ENCODE measurements at places on chromosomes 6 and 20. TPM values are rescaled to one million over a fixed set of nuclear protein-coding genes. Genes with fewer than 3 reads are reported as not detected.

DNA sequence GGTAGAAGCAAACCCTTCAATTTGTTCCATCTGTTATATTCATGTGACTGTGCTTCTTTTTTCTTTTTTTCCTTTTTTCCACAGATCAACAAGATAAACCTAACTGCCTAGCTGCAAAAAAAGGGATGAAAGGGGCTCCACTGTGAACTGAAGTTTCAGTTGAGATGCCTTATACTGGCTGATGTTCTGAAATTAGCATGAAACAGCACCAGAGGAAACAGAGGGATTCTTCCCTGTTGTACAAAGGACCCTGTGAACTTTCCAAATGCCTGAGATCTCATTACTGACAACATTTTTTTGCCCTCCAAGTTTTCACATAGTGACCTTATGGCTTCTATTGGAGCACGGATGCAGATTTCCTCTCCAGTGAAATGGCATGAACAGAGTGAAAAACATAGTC lies 302.7 kb upstream of the TFAP2D start:
- no peak for DNase-seq

DNA sequence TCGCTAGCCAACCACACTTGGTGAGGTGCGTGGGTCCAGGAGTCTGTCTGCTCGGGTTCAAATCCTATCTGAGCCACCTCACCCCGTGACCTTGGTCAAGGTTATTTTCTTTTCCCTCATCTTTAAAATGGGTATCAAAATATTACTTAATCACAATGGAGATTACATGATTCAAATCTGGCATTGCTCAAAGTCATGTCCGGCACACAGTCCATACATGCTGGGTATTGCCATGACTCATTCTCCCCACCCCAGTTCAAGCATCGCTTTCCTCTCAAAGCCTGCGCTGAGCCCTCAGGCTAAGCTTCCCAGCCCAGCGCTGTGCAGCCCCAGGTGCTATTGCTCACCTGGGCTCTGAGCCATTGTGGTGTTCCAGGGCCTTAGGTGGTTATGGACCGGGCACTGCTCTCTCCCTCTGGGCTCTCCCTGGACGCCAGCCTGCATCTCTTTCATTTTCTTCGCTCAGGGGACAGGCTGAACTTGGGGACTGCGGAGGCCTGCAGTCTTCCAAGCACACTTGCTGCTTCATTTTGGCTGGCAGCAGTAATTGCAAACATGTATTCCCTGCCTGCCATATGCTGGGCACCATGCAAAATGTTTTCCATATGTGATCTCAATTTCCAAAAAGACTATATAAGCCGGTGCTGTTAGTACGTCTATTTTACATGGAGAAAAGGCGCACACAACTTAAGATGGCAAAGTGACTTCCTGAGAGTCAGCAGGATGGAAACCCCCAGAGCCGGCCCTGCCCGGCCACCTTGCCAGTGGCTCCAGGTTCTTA lies 27.3 kb downstream of the WRNIP1 start:
- DNase-seq, result no peak

DNA sequence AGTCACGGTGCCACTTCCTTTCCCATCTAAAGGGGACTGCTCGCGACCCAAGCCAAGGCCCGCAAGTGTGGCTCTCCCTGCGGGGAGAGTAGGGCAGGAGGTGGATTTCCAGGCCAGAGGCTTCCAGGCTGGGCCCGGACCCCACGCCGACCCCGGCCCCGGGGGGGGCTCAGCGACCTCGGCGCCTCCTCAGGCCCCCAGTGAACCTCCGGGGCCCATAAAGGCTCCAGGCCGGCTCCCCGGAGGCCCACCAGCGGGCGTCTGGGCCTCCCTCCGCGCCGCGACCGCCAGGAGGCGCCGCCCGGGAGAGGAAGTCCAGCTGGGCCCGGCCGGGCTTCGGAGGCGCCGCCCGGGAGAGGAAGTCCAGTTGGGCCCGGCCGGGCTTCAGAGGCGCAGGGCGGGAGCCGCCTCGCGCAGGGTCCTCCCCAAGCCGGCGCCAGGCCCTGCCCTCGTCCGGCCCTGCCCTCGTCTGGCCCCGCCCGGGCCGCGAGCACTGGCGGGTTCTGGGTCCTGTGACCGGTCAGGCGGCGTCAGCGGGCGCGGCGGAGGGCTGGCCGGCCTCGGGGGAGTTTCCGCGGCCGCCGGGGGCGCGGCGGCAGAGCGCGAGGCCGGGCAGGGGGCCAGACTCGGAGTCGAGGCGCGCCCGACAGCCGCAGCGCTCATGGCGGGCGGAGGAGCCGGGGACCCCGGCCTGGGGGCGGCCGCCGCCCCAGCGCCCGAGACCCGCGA lies at the start of gene RAB32:
Gene RAB32 (plus strand): TSS at position 623 of the 729 bp plus-strand sequence. CDS start 39 bp downstream, at position 662.
- DNase-seq, result peak; percentile 64

The CLDN20 gene
- not detected for total RNA-seq

- DNase-seq, result no peak
Measured at GRCh38 chr6:68313911-68314310, 321.2 kb upstream of the ADGRB3 start.

- no peak for DNase-seq
Measured at GRCh38 chr6:142887517-142887916, 57.5 kb downstream of the HIVEP2 start.

DNA sequence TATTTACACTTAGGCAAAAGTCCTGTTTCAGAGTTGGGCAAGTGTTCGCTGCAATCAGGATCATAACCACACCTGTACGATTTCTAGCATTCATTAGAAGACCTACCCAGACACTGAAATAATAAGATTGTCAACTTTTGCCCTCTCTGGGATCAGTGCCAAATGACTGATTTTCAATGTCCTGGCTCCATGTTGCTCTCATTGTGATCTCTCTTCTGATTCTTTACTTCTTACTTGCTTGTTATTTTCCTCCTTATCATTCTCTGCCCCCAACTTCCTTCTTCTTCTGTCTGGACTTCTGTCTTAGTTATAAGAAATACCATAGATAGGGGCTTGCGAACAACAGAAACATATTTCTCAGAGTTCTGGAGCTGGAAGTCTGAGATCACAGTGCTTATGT lies 94.4 kb upstream of the BMP2 start:
- no peak for DNase-seq

DNA sequence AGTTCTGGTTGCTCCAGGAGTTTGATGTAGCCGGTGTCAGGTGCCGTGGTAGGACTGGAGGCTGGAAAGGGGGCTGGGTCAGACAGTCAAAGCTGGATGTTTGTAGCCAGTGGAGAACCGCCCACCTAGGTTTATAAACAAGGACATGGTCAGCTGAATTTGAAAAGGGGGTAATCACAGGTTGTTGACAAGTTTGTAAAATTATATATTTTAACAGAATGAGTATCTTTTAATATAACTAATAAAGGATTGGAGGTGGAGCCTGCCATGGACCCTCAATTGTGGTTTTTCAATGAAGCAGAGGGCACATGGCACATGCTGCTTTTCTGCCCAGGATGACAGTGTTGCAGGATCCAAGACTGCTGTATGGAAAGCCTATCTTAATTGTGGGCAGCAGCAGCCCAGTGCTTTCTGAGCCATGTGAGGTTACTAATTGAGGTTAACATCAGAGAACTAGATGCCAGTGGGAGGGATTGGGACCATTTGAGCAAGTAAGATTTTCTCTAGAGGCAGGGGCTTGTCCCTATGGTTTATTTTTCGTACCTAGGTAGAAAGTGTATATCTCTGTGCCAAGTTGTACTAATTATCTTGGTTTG lies 9.7 kb downstream of the HECA start:
- no peak for DNase-seq

The CCN6 gene
- not detected for total RNA-seq

DNA sequence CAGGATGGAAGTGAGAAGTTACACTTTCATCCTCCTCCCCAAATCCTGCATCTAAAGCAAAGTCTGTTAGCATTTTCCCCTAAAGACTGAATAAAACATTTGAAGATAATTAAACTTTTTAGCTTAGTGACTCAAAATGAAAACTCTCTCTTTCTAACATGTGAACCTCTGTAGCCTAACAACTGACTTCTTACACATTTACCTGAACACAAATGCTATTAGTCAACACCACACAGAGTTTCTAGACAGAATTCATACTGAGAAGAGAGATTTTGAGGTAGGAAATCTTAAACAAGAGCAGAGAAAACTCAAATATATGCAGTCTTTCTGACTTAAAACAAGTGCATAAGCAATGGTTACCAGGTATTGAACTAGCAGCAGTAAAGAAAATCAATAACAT lies 149.9 kb upstream of the SMLR1 start:
- no peak for DNase-seq

- no peak for DNase-seq
Measured at GRCh38 chr6:29769336-29769735, 46.1 kb downstream of the HLA-F start.

DNA sequence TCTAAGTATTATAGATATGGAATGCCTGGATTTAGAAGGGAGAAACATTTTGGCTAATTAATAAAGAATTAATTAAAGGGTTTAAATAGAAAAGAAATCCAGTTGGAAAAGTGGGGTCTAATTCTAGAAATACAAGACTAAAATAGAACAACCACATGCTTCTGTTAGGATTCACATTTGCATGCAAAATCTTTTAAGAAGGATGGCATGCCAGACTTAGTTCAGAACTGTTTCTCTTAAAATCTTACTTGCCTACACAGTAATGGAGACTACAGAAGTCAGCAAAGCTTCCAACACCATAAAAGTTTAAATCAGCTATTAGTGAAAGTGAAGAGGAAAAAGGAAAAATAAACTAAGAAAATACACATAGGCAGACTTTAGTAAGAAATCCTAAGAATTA lies 32.7 kb upstream of the KATNA1 start:
- DNase-seq, result no peak

The TFEB gene
- total RNA-seq, result 14.3 TPM

The KIF25 gene
- 0.38 TPM for total RNA-seq

GRCh38 chr6:10418862-10419748 lies 4.2 kb upstream of the TFAP2A start:
- no peak for DNase-seq

The TRIM31 gene
- not detected for total RNA-seq

The MYBL2 gene
- total RNA-seq, result not detected

- no peak for DNase-seq
Measured at GRCh38 chr6:108874470-108875160, 26.4 kb downstream of the ARMC2 start.

The C20orf202 gene
- not detected for total RNA-seq

DNA sequence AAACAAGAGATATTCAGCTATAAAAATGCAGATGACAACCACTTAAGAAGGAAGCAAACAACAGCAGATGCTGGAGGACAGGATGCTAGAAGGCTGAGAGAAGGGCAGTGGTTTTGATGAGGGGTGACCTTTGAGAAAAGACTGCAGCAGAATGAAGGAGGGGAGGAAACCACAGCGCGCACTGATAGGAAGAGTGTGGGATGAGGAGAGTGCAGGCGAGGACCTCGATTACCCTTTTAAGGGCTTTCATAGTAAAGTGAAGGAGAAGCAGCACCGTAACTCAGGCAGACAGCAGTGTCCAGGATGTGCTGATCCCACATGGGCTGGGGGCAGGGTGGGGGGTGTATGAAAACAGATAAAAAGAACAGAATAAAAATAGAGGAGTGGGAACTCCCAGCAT lies 19.2 kb downstream of the ZBTB2 start:
- DNase-seq, result no peak

DNA sequence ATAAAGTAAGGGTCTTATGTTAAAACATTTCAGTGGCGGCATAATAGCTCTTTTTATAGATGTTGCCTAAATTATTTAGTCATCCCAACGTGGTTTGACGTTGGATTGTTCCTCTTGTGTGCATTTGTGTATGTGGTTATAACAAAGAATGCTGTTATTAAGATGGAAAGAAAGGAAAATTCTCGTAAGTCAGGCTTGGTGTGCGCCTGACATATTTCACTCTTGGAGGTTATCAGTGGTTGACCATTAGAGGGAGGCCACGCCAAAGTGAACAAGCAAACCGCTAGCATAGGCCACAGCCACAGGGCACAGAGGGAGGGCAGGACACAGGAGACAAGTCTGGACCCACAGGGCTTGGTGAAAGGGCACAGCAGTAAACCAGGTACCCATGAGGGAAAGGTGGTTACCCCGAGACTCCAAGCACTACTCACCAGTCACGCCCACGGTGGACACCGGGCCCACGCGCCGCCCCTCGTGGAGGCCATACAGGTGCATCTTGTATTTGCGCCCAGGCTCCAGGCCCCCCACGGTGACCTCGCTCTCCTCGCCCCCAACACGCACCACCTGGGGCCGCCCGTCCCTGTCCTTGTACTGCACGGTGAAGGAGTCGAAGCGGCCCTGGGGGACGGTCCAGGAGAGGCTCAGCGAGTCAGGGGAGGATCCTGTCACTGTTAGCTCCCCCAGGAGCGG lies 22.9 kb downstream of the CYP21A2 start:
- DNase-seq, result no peak

GRCh38 chr6:157240059-157240959 lies 83.0 kb downstream of the TMEM242 start:
- no peak for DNase-seq

DNA sequence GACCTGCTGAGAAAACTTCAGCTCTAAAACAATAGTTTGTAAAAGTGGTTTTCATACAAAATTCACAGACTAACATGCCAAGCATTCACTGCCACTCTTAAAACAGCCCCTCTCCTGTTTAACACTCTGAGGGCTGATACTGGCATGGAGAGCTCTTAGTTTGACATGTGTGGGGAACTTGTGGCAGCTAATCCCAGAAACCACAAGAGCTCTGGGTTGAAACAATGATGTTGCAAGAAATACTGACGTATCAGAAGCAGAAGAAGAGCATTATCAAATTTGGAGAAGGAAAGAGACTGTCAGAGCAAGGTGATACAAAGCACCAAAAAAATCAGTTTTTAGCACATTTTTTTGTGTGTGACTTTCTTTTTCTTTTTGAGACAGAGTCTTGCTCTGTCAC lies 5.1 kb downstream of the BEND3 start:
- DNase-seq, result no peak

DNA sequence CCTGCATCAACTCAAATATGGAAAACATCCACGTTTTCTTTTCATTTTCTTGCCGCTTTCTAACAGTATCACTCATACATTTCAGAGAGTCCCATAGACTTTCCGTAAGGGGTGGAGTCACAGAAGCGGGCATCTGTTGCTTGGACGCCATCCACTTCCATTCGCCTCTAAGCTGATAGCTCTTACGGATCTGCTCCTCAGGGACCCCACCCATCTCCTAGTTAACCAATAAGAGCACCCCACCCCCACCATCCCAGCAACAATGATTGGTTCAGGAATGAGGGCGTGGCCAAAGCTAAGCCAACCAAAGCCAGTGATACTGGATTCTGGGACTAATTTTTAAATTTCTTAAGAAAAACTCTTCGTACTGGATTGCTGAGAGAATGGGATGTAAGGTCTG lies 42.4 kb downstream of the SLC2A10 start:
- no peak for DNase-seq

DNA sequence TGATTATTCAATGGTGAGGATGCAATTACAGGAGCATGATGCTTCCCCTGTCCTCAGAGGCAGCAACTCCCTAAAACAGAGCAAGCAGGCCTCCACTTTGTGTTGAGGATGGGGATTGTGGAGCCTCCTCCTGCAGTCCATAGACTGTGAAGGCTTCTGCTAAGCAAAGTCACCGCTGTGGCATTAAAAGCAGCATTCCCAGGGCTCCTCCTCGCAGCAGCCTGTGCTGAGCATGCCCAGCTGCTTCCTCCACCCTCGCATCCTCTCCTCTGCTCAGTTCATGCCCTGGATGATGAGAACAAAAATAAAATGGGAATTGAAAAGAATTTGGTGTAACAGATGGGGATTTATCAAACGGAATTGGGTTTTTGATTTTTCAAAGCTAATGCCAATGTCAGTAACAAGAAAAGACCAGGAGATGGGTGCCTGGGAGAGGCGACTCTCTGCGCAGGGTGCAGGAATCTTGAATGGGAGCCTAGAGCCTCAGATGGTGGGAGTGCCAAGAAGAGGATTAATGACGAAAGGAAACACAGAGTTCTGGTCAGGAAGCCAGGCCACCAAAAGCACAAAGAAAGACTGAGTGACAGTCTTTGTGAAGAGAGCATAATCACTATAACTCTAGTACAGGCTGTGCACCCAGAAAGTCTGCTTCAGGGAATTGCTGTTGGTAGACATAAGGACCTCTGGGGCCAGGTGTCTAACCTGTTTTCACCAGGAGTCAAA lies 347.6 kb downstream of the TPBG start:
- no peak for DNase-seq

The GHRH gene
- not detected for total RNA-seq
